ENCODE measurements at places on chromosomes 2 and 18.

DNA sequence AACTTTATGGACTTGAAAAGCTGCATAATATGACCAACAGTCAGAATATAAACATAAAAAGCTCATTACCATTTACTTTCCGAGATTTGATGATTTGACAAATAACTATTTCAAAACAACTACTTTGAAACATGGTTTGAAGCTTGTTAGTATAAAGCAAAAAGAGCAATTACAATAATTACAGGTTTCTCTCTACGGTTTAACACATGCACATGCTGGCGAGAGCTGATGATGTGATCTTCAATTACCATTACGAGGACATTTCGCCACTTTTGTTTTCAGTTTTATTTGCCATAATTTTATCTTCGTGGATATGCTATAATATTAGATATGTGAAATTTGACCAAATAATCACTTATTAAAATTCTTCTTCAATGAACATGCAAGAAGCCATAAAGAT, 270.1 kb downstream of the TCF4 start:
- no peak for DNase-seq

- DNase-seq = no peak
Observed at GRCh38 chr2:189609853-189610252, 29.3 kb upstream of the SLC40A1 start.

DNA sequence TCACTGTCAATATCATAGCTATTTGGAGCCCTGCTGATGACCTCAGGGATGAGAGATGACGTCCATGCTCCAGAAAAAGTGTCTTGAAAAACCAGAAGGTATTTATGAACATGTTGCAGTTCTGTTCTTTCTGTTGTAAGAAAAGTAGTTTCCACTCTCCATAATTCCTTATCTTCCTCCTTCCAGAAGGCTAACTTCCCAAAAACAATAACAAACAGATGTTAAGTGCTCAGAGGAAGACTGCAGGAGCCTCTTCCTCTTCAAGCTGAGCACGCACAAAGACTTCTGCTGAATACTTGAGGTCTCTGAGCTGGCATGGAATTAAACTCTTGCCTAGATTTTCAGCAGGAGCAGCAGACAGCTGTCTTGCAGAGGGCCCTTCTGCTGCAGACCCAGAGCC, 434.5 kb upstream of the KLHL29 start:
- no peak for DNase-seq

DNA sequence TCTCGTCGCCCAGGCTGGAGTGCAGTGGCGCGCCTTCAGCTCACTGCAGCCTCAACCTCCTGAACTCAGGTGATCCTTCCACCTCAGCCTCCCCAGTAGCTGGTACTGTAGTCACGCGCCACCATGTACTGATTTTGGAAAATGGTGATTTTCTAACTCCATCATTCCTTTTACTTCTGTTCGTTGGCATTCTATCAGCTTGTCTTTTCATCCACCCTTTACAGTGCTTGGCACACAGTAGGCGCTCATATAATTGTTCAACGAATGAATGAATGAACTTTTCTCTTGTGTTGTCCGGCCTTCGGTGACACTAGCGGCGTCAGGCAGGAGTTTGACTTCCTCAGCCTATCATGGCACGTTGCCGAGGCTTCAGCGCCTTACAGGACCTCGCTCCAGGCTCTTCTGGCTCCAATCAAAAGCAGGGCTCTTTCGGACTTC, 373 bp upstream of the MTHFD2 start:
- DNase-seq = no peak

DNA sequence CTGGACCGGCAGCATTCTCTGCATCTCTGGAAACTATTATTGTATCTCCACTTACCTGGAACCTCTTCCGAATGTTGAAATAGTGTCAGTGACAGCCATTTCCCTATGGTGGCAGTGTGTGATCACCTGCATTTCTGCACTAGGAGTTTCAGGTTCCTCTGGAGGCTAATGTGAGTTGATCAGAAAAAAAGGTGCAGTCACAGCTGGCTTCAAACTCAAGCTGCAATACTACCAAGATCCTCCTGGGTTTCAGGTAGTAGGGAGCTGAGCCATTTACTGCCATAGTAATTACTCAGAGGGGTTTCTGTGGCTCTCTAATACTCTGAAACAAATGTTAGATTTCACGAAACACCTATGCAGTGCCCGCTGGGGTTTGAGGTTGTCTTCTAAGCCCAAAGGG, 183.5 kb upstream of the OSR1 start:
- no peak for DNase-seq

- no peak for DNase-seq
Observed at GRCh38 chr2:95362486-95362885, 40.0 kb upstream of the FAHD2A start.
